ENCODE measurements at places on chromosomes 6 and 20. TPM values are rescaled to one million over a fixed set of nuclear protein-coding genes. Genes with fewer than 3 reads are reported as not detected.

CTCFL gene
- 0.10 TPM for total RNA-seq

PRDM1 gene
- total RNA-seq, result 7.7 TPM

KHDC1L gene
- not detected for total RNA-seq

SAMD3 gene
- total RNA-seq, result 0.43 TPM

LGSN gene
- not detected for total RNA-seq
